ENCODE measurements at places on chromosomes 1 and 21. TPM values are rescaled to one million over a fixed set of nuclear protein-coding genes. Genes with fewer than 3 reads are reported as not detected.

SHISA4 gene
- 27.1 TPM for total RNA-seq

CFAP107 gene
- total RNA-seq, result not detected

- DNase-seq, result no peak
- H3K27ac ChIP-seq, result no peak overlapping the region
- no peak overlapping the region for H3K4me3 ChIP-seq
Observed at GRCh38 chr1:61091455-61091854, 9.1 kb downstream of the NFIA start.

- H3K4me3 ChIP-seq, result no peak overlapping the region
- no peak overlapping the region for H3K27ac ChIP-seq
- H3K36me3 ChIP-seq, result no peaks in the 10 kb centered on the region
Observed at GRCh38 chr1:28921286-28921869, 7.0 kb downstream of the EPB41 start.

GRCh38 chr1:24847995-24848881 is 81.8 kb downstream of the RUNX3 start:
- H3K4me3 ChIP-seq, result peak overlapping the region; percentile 60
- H3K27me3 ChIP-seq, result no peaks in the 10 kb centered on the region
- H3K27ac ChIP-seq, result no peak overlapping the region
- peaks cover 33% of the 10 kb centered on the region for H3K36me3 ChIP-seq

DNA sequence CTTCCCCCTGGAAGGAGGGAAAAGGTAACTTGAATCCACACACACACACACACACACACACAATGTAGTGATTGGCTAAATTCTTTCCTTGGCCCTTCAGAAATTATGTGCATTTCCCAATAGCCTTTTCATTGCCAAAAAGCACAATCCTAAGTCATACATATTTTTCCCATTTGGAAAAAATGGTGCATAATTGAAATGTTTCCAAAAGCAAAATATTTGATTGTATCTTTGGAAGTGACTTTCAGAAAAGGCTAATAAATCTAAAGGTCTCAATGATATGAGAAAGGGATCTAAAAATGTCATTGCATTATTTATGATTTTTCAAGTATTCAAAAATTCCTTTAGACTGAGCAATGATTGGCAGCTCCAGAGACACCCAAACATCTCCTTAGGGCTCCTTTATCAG is 43.5 kb upstream of the NEK7 start:
- peaks cover 44% of the 10 kb centered on the region for H3K4me1 ChIP-seq
- peak; percentile 36 for DNase-seq
- H3K27me3 ChIP-seq, result no peaks in the 10 kb centered on the region
- no peaks in the 10 kb centered on the region for H3K36me3 ChIP-seq

- no peak for DNase-seq
- no peak overlapping the region for H3K27ac ChIP-seq
- no peaks in the 10 kb centered on the region for H3K27me3 ChIP-seq
- no peak overlapping the region for H3K4me3 ChIP-seq
- no peaks in the 10 kb centered on the region for H3K36me3 ChIP-seq
Observed at GRCh38 chr1:19612530-19612929, 31.6 kb upstream of the NBL1 start.
